Right atrium auricular region (tissue), 2 donors: ENCODE measurements at places on chromosomes 6 and 20. TPM values are rescaled to one million over a fixed set of nuclear protein-coding genes. Genes with fewer than 3 reads are reported as not detected.

The GUCA1A gene
- not detected for total RNA-seq

The PLCB1 gene
- total RNA-seq: 7.3 TPM

The SNAP91 gene
- 0.26 TPM for total RNA-seq

The TFAP2B gene
- total RNA-seq: not detected

The FAM83C gene
- not detected for total RNA-seq
